Hepatocyte (in vitro differentiated cells): ENCODE measurements at places on chromosomes 7 and 10. TPM values are rescaled to one million over a fixed set of nuclear protein-coding genes. Genes with fewer than 3 reads are reported as not detected.

Gene HTRA1
- 87.1 and 91.9 TPM in 2 replicates for total RNA-seq

Gene ASAH2B
- total RNA-seq: 4.3 and 5.8 TPM in 2 replicates

Gene APBB1IP
- total RNA-seq: 1.1 and 1.6 TPM in 2 replicates

Gene TUBB8
- 0.70 and 0.80 TPM in 2 replicates for total RNA-seq

Gene PON1
- 29.2 and 37.4 TPM in 2 replicates for total RNA-seq

Gene DLX5
- 4.0 and 5.0 TPM in 2 replicates for total RNA-seq

Gene SEC31B
- 2.3 and 5.4 TPM in 2 replicates for total RNA-seq

Gene TAS2R5
- total RNA-seq: 4.4 and 5.1 TPM in 2 replicates

Gene CPEB3
- total RNA-seq: 4.1 and 4.9 TPM in 2 replicates

DNA sequence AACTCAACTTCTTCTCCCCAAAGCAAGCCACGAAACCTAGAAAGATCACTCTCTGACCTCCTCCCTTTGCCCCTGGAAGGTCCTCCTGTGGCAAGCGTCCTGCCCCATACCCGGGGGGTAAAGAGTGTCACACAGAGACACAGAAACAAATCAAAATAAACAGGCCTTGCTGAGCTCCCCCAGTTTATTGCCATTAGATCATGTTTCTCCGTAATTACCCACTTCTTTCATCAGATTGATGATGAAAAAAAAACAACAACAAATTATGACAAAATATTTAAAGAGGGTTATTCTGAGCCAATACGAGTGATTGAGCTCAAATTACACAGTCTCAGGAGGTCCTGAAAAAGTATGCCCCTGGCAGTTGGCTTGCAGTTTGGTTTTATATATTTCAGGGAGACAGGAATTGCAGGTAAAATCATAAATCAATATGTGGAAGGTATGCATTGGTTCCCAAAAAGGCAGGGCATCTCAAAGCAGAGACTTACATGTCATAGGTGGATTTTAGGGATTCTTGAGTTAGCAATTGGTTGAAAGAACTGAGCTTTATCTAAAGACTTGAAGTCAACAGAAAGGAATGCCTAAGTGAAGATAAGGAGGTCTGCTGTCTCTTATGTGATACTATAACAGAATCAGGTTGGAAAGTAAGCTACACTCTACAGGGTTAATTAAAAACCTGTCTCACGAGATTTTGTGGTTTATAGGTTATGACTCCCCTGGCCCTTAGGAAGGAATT lies 86.2 kb downstream of the APBB1IP start:
- no peak for DNase-seq

DNA sequence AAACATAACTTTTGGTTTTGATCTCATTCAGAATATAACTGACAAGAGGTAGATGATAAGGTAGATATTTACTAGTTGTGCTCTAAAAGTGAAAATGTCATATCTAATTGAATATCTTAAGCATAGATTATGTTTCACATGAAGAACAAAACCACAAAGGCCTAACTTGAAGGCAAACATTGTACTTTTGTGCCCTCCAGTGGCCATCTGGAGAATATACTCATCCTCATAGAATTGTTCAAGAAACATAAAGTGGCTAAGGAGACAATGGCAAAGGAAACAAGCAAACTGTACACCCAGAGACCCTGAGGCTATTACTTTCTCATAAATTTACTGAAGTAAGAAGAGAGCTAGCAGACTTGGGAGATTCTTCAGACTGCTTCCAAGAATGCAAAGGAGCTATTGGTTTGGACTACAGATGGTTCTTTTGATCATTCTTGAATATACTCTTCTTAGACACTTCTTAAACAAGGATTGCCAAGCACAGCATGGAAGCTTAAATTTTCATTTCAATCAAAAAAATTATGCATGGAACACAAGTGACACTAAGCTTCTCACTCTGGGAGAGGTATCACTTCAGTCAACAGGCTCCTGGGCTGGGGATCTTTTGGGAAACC lies 98.2 kb upstream of the DKK1 start:
- peak; percentile 77 for DNase-seq

DNA sequence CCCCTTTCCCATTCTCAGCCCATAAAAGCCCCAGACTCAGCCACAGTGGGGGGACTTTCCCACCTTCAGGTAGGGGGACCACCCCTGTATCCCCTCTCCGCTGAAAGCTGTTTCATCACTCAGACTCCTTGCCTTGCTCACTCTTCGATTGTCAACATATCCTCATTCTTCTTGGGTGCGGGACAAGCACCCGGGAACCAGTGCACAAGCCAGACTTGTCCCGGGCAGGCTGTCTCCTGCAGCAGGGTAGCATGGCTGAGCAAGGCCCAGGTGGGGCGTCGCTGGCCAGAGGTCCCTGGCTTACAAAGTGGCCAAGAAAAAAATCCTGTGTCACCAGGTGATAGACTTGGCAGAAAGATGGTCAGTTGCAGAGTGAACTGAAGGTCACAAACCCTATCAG lies 64.7 kb downstream of the NOD1 start:
- no peak for DNase-seq

- peak; percentile 67 for DNase-seq
Measured at GRCh38 chr10:46255801-46256747, 30.7 kb upstream of the ANTXRL start.

- no peak for DNase-seq
Measured at GRCh38 chr10:114399576-114399975, 4.7 kb downstream of the AFAP1L2 start.

GRCh38 chr7:149815661-149816266 lies 22.4 kb upstream of the ZNF862 start:
- no peak for DNase-seq

- DNase-seq: no peak
Measured at GRCh38 chr7:83365746-83366145, 203.1 kb upstream of the PCLO start.

- no peak for DNase-seq
Measured at GRCh38 chr10:110786172-110786571, 85.6 kb upstream of the PDCD4 start.

DNA sequence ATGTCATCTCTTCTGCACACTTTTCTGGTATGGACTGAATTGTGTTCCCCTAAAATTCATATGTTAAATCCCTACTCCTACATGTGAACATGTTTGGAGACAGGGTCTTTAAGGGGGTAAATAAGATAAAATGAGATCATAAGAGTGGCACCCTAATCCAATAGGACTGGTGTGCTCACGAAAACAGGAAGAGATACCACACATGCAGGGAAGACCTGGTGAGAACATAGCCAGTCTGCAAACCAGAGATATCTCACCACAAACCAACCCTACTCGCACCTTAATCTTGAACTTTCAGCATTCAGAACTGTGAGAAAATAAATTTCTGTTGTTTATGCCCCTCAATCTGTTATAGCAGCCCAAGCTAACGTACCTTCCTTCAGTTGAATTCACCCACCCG lies 51.8 kb downstream of the VWDE start:
- no peak for DNase-seq

DNA sequence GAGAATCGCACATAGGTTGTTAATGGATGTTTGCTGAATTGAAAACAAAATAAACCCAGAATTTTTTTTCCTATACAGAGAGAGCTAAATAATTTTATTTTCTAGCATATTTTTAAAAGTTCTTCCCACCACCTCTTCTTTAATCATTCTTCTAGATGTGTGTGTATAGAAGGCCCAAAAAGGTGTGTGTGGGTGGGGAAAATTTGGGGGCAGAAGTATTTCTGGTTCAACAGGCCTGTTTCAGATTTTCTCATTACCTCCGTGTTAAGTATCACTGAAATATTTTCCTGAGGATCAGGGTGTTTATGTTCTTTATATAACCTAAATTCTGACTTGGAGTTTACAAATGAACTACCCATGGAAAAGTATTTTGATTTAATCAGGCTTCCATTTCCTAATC lies 144.2 kb upstream of the ZNF804B start:
- DNase-seq: no peak

DNA sequence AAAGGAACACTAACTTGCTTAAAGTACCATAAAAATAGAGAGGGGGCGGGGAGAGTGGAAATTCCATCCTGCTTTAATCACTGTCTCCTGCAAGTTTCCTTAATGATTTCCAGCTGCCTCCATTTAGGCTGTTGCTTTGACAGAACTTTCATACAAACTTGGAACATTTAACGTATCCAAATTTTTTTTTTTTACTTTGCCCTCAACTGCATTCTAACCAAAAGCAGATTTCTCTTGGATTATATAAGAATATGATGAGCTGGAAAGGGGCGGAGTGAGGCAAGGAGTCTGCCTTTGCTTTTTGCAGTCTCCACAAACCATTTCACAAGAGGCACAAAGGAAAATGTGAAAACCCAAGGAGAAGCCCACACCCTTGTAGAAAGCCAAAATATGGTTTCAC lies 46.6 kb upstream of the COL1A2 start:
- DNase-seq: peak; percentile 61

DNA sequence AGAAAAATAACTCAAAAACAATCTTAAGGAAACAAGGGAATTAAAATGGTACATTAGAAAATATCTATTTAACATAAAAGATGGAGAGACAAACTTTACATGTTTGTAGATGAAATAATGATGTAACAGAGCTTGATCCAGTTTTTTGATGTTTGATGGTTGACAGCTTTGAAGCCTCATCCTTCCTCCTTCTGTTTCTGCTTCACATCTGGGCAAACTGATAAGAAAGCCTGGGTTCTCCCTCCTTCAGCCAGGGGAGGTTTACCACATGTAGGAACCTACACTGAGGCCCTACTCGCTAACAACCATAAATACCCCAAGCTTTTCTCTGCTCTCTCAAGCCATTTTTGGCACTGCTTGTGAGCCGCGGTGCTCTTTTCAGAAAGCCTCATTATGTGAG lies 82.8 kb upstream of the ZNF32 start:
- DNase-seq: no peak

- DNase-seq: peak; percentile 32
Measured at GRCh38 chr7:72710983-72711382, 117.0 kb downstream of the TYW1B start.

- no peak for DNase-seq
Measured at GRCh38 chr7:131483586-131483985, 72.8 kb downstream of the PODXL start.

- DNase-seq: no peak
Measured at GRCh38 chr10:102593074-102593803, 51.0 kb upstream of the TRIM8 start.

DNA sequence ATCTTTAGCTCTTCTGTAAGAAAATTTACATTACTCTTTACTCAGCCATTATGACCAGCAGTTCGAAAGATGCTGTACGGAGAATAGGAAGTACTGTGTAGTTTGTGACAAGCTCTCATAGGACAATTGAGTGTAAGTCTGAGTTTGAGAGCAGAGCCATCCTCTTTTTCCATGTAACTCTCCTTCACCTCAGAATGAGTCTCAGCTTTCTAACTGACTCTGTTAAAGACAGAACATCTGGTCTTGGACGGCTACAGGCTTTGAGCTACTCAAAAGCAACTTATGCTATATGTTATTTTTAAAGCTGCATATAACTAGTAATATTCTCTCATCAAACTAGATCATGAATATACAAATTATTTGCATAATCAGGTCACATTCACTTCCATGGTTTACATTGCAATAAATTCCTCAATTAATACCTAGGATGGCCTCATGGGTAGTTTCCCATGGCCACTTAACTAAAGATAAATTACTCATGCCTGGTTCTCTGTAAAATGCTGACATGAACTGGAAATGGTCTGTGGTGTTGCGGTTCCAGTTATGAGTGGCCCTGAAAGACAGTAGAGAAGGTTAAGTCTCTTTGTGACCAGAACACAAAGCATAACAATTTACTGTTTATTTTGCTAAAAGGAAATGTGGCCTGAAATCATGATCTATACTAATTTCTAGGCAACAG lies 358.7 kb downstream of the PHF14 start:
- no peak for DNase-seq

DNA sequence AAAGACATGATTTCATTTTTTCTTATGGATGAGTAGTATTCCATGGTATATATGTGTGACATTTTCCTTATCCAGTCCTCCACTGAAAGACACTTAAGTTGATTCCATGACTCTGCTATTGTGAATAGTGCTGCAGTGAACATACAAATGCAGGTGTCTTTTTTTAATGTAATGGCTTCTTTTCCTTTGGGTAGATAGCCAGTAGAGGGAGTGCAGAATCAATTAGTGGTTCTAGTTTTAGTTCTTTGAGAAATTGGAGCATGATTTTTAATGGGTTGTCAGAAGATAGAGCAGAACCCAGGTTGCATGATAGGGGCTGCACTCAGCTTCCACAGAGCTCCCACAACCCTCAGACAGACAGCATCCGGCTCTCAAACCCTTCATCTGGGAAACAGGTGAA lies 152.9 kb upstream of the PLXDC2 start:
- DNase-seq: no peak

DNA sequence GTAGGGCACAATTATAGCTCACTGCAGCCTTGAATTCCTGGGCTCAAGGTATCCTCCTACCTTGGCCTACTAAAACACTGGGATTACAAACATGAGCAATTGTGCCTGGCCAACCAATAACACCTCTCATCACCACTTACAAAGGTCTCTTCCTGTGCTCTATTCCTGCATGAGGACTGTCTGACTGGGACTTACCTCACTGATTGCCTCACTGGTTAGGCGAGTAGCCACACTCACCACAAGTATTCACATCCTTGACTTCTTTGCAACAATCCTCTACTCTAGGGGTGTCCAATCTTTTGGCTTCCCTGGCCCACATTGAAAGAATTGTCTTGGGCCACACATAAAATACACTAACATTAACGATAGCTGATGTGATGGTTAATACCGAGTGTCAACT lies 22.6 kb upstream of the PDIA4 start:
- DNase-seq: no peak

GRCh38 chr7:102305414-102306268 lies 19.0 kb downstream of the SH2B2 start:
- DNase-seq: no peak

- DNase-seq: no peak
Measured at GRCh38 chr10:15169555-15170401, 1.3 kb upstream of the NMT2 start.

DNA sequence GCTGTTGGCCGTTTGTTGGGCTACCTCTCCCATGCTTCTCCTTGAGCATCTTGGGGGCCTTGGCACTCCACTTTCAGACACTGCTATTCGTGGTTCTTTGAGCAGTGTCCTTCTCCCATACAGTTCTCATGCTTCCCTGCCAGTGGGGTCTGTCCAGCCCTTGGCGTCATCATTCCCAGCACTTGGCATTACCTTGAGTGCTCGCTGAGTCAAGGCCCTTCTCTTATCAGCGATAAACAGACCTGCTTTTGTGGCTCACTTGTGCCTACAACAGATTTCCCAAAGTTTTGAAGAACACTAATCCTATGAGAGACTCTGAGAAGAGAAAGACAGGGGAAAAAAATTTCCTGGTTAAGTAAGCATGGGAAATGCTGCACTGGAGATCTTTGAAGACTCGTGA lies 85.3 kb downstream of the NOC3L start:
- no peak for DNase-seq

GRCh38 chr7:33702514-33703054 lies 202.8 kb upstream of the BMPER start:
- DNase-seq: no peak

- no peak for DNase-seq
Measured at GRCh38 chr7:106721816-106722785, 61.1 kb upstream of the CCDC71L start.

GRCh38 chr7:91098566-91098965 lies 165.7 kb upstream of the FZD1 start:
- DNase-seq: no peak

DNA sequence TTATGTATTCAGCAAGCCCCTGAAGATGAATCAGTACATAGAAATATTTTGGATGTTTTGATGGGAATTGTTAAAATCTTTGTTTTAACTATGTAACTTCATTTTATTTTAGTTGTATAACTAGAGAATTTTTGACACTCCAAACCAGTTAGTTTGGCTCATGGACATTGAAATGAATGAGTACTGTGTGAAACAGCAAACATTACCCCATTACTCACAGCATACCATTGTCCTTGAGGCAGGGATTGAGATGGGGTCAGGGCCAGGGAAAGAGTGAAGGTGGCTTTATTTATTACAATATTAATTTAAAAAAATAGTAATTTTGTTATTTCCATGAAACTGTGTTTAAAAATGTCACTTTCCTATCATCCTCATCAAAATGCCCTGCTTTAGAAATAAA lies 4.8 kb upstream of the BMPER start:
- DNase-seq: no peak
